ENCODE measurements at places on chromosomes 5 and 9.

DNA sequence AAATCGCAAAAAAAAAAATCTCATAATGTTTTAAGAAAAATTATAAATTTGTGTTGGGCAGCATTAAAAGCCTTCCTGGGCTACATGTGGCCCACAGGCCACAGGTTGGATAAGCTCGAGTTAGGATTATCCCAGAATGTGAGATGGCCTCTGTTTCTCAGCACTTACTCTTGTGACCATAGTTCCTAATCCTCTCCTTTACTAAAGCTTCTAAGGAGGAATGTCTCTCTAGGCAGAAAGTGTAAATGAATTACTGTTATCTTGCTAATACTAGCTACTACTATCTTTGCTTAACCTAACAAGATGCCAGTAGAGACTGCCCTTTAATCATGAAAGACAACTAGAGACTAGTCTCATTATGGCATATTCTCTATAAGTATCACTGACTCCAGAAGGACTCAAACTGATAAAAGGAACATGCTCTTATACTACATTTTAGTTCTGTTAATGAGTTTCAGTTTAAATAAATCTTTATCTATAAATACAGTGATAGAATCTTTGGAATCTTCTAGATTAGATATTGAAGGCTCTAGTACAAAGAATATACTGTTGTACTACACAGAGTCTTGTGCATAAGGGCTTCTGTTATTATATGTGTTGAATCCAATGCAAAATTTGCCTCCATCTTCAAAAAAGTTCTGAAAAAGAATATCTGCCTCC, 13.8 kb downstream of the INVS start:
- DNase-seq, result no peak

DNA sequence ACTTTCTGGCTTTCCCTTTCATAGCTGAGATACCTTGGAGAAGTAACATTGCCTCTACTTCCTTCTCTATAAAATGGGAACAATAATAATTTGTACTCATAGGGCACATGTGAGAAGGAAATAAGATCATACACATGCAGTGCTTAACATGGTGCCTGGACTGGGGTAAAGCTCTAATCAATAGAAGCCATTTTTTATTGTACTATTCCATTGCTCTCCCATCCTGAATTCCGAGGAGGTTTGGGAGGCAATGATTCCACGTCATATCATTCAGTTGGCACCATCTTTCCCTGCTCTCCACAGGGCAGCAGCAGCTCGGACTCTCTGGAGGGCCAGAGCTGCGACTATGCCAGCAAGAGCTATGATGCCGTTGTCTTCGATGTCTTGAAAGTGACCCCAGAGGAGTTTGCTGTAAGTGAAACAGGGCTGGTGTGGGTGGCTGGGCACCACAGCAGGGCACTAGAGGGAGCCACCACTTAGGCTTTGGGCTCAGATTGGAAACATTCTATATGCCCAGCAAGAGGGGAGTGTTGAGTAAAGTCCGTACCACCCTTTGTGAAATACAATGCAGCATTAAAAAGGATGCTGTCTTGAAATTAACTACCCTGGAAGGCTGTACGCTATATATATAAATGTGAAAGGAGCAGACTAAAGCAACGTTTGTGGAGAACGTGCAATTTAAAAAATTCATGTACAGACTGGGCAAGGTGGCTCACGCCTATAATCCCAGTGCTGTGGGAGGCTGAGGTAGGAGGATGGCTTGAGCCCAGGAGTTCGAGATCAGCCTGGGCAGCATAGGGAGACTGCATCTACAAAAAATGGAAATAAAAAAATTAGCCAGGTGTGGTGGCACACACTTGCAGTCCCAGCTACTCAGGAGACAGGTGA, 51.2 kb downstream of the RALGPS1 start:
- peak; percentile 21 for DNase-seq

DNA sequence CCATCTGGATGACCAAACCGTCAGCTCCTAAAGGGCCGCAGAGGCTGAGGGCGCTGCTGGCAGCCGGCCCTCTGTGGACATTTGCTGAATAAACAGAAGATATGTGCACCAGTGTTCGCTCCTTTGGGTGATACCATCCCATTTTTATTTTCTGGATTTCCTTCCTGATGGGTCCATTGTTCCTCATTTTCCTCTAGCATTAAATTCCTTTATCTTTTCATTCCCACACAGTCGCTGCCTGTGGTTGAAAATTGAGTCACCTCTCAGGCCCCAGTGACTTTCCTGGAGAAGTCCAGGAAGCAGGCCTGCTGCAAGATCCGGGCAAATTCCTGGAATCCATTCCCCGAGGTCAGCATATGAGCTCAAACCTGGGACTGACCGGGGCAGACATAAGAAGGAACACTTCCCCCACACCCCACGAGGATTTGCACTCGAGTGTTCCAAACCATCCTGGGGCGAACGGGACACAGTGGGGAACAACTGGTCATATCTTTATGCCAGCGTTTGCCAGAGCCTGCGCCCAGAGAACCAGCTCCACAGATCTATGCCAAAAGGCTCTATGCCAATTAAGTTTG, 86.7 kb upstream of the PCA3 start:
- DNase-seq, result no peak

GRCh38 chr5:172347496-172348052, 64.0 kb upstream of the UBTD2 start:
- DNase-seq, result no peak

DNA sequence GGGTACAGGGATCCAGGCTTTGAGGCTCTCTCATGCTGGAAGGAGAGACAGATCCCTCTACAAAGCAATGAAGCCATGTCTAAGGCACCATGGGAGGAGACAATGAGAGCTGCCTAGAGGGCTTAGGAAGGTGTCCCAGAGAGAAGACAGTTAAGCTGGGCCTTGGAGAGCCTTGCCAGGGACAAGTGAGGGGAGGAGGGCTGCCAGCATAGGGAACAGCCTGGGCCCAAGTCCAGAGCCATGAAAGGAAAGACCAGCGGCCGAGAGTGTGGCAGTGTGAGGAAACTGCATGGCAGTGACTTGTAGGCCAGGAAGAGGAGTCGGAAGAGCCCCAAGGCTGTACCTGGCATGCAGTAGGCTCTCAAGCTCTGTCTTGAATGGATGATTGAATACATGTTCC, 88.5 kb downstream of the PSD2 start:
- no peak for DNase-seq

DNA sequence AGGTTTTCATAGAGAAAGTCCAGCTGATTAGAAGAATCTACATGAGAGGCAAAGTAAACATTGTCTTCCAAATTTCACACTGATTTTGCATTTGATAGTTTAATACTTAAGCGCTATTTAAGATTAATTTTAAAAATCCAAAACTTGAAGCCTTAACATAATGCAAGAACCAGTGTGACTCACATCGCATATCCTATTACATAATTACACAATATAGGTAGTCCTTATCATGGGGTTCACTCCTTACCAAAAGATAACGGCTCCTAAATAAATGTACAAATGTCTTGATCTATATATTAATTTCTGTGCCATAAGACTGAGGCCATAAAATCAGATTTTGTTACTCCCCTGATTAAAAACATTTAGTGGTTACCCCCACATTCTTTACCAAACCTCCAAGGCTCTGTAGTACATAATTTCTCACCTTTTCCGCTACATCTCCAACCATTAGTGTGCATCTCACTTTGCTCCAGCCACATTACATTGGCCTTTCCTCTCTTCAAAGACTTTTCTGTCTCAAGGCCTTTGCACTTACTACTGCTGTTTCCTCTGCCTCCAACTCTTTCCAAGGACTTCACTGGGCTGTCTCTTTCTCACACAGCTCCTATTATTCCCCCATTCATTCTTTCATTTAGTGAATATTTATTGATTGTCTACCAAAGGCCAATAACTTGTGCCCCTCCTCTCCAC, 1.0 kb downstream of the RIOK2 start:
- DNase-seq, result no peak

GRCh38 chr5:79474367-79475151, 39.4 kb downstream of the HOMER1 start:
- no peak for DNase-seq

DNA sequence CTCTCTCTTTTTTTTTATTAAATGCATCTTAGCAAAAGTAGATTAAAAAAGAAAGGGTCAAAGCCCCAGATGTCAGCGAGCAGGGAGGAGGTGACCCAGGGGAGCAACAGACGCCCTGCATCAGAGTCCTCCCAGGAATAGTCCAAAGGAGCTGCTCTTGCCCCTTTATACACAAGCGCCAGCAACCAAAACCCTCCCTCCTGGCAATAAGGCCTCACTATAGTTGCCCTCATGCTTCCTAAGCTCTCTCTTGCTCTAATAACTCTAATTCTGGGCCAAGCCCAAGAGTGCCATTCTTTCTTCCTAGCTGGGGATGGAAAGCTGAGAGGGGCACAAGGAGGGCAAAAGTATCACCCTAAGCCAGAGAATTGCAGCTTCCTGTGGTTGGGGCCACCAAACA, 26.3 kb downstream of the PCDHGC5 start:
- no peak for DNase-seq

DNA sequence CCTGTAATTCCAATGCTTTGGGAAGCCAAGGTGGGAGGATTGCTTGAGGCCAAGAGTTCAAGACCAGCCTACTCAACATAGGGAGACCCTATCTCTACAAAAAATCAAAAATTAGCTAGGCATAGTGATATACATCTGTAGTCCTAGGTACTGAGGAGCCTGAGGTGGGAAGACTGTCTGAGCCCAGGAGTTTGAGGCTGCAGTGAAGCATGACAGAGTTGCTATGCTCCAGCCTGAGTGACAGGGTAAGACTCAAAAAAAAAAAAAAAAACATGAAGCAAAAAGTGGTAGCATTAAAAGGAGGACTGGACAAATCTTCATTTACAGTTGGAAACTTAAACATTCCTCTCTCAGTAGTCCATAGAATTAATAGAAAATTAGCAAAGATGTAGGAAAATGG, 9.8 kb downstream of the CCNG1 start:
- DNase-seq, result no peak

DNA sequence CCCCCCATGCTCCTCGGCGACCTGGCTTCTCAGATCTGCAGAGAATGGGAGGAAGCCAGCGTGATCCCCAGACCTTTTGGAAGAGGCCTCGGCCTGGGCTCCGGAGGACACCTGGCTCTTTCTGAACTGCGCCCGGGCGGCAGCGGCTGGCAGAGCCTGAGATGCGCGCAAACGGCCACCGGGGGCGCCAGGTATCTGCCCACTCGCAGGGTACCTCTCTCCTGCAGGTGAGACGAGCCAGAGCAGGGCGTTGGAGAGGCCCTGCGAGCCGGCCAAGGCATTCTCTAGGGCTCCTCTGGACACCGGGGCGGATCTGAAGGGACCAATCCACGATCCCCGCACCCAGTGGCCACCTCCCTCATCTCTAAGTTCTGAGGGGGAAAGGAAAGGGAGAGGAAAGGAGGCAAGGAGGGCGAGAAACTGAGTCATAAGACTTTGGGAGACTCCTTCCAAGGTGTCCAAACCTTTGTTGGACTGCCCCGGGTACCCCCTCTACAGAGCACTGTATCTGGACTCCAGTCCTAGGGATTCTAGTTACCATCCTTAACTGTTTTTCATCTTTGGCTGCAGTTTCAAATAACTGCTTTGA, 55.0 kb upstream of the SLC46A2 start:
- no peak for DNase-seq

GRCh38 chr9:95796029-95796428, 79.5 kb upstream of the ERCC6L2 start:
- DNase-seq, result peak; percentile 77

DNA sequence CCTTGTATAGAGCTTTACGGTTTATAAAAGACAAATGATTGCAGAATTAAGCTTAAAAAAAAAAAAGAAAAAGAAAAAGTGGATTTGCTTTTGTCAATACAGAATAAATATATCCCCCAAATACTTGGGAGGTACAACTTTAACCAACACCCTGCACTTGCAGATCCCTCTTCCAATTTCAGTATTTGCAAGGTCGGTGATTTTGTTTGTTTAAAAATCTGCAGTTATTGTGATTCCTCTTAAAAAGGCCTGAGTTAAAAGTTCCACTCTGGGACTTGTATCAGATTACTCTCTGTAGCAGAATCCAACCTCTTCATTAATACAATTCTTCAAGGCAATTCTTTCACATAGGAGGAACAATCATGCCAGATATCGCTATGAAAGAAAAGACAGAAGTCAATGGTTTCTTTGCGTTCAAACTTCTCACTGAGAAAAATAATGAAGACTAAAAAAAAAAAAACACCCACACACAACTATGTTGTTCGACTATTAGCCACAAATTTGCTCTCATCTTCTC, 400.9 kb downstream of the EBF1 start:
- DNase-seq, result no peak

GRCh38 chr9:78010445-78010844, 21.2 kb downstream of the GNAQ start:
- DNase-seq, result no peak

GRCh38 chr9:74205056-74205455, 292.1 kb upstream of the RORB start:
- DNase-seq, result no peak

- no peak for DNase-seq
Measured at GRCh38 chr5:149379818-149380374, 804 bp upstream of the IL17B start.
